NCI-H146 (cell line): ENCODE measurements at places on chromosomes 11 and 22.
A peak's percentile ranks its signal among the peaks of the same experiment; 100 is the strongest.

- DNase-seq = no peak
Measured at GRCh38 chr22:22228421-22228820, 16.2 kb upstream of the VPREB1 start.

GRCh38 chr11:35825386-35825785, 118.5 kb upstream of the LDLRAD3 start:
- DNase-seq = peak; percentile 39

DNA sequence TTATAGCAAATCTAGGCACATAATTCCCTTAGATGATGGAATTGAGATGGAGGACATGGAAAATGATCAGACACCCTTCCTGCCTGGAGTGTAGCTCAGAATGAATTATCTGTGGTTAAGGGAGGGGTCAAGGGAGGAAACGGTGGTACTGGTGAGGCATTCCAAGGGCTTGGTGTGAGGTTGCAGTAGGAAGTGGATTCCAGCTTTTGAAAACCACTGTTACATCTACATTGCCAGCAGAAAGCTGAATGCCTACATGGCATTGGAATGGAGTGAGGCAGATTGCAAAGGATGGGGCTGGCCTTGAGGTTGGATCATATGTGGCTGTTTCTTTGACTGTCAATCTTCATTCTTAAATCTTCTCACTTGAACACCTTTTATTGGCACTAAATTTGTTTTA, 684.4 kb downstream of the NTM start:
- no peak for DNase-seq

DNA sequence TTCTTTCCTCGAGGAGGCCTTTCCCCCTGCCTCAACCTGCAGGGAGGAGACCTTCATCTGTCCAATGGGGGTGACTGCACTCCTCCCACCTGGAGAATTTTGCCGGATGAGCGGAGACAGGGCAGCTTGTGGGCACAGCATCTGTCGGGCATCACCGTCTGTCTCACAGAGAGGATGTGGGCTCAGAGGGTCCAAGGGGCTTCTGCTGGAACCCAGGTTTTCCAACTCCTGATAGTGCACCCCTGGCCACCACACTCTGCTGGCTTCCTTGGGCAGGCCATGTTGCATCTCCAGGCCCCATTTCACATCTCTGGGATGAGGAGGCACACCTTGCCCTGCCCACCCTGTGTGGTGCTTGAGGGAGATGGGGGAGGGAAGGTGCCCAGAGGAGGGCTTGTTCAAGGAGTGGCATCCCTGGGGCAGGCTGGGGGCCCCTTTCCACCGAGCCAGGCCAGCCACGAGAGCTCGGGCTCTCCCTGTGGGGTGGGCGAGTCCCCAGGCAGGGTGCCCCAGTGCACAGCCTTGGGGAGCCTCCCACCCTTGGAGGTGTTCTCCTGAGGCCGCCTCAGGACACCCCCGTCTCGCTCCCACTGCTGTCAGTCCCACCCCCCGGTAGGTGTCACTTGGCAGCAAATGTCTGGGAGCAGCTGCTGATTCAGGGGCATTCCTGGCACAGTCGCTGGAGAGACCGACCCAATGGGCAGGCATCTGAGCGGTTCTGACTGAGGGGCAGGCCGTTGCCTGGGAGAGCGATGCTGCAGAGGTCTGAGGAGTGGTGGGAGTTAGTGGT, 84.2 kb downstream of the MORC2 start:
- no peak for DNase-seq

DNA sequence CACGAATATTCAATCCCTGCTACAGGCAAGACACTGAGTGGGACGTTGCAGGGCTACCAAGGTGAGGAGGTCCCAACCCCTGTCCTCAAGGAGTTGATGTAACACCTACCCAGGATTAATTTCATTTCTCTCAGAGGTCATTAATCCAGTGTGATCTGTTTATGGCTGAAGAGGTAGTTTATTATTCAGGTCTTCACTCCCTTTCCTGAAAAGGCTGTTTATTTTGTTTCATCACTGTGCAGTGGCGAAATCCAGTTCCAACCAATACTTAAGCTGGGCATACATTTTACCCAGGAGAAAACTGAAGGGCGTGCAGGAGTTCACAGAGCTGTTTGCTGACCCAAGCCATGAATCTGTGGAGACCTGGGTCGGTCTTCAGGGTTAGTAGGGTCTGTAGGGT, 2.7 kb upstream of the PTPRJ start:
- DNase-seq = no peak

GRCh38 chr11:74000307-74001133, 8.4 kb downstream of the UCP3 start:
- DNase-seq = no peak

DNA sequence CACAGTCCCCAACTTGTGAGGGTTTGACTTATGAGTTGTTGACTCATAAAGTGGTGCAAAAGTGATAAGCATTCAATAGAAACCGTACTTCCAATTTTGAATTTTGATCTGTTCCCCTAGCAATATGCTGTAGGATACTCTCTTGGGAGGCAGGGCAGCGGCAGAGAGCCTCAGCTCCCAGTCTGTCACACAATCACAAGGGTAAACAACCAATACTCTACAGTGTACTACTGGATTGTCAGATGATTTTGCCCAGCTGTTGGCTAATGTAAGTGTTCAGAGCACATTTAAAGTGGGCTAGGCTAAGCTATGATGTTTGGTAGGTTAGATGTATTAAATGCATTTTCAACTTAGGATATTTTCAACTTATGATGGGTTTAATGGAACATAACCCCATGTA, 13.7 kb upstream of the NXPE2 start:
- no peak for DNase-seq

GRCh38 chr11:69957849-69958248, 120.3 kb upstream of the ANO1 start:
- DNase-seq = no peak

DNA sequence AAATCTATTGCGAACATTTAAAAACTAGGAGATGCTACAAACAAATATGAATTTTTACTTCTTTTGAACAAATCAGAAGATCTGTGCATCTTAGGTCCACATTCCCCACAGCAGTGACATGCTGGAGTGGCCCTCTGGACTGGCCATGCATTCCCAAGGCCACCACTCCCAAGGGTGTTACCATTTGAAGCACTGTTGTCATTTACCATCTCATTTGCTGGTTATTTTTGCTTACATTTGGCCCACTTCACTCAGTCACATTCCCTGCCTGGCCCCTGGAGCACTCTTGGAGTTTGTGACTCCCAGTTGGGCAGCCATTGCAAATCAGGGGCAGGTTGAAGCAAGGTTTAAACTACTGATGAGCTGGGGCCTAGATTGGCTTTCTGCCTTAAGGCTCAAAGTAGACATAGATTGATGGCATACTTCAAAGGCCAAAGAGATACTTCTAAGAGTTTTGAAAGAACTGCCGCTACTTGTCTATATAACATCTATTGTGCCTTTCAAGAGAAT, 8.5 kb upstream of the ZNRF3 start:
- DNase-seq = no peak

DNA sequence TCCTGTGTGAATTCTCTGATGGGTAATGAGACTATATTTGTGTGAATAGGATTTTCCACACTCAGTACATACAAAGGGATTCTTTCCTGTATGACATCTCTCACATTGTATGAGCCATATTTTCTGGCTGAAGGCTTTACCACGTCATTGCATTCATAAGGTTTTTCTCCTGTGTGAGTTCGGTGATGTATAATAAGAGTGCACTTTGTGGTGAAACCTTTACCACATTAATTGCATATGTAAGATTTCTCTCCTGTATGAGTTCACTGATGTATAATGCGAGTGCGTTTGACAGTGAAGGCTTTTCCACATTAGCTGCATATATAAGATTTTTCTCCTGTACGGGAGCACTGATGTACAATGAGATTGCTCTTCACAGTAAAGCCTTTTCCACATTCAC, 455.4 kb upstream of the CNTN5 start:
- DNase-seq = no peak

- no peak for DNase-seq
Measured at GRCh38 chr22:40965936-40966725, 15.0 kb downstream of the RBX1 start.

DNA sequence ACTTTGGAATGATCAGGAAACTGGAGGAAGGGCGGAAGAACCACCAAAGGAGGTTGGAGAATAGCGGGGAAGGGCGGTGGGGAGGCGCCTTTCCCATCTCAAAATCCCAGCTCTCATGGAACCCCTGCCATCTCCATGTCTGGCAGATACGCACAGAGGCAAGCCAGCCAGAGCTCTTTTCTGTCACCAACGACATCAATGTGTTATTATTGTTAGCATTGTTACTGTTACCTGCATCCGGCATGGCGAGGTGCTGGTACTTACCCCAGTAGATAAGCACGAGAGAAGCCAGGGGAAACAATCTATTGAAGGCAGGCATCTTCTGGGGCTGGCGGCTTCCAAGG, 969 bp downstream of the SCN3B start:
- DNase-seq = no peak

- no peak for DNase-seq
Measured at GRCh38 chr22:30371981-30372380, 15.2 kb downstream of the CCDC157 start.

DNA sequence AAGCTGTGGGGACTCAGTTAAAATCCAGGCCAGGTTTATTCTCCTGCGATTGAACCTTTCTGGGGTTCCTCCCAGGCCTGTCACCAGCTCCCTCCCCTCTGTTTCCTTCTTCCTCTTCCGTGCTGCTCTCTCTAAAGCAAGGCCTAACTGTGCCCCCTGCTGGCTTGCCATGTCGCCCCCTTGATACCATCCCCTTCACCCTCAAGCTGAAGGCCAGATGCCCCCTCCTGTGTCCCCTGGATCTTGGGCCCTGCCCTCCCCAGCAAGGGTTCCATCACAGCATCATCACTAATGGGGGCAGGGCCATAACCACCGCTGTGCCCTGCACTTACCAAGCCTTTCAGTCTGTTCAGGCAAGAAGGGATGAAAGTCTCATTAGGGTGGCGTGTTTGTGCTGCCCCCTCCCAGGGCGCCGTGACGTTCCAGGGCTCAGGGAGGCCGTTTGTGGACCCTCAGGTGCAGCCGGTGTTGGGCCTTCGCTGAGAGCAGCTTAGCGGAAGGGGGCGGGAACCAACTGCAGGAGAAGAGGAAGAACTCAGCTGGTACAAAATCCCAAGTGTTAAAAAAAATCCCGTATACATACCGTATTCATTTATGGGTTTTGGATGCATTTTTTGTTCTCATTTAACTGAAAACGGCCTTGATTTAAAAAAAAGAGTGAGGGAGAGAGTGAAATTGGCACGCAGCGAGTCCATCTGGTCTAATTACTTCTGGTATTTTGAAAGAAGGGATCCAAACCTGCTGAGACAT, 69.9 kb downstream of the MPPED1 start:
- no peak for DNase-seq
